ENCODE measurements at places on chromosomes 2 and 18.
A peak's percentile ranks its signal among the peaks of the same experiment; 100 is the strongest.

- no peak for DNase-seq
Observed at GRCh38 chr2:99198103-99198841, 17.3 kb downstream of the MRPL30 start.

DNA sequence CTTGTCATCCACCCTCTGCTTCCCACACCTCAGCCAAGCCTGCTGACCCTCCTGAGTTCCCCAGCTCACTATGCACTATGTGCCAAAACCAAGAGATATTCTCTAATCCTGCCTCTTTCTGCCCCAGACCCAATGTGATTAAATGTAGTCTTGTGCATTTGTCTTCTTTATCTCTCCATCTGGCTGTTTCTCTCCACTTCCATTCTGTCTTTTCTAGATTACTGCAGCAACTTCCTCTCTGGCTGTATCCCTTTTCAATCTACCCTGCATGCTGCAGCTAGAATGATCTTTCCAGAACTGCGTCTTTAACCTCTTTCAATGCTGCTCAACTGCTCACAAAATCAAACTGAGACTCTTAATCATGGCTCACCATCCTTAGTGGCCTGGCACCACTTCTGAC is 164.1 kb downstream of the GALNT14 start:
- DNase-seq: no peak

DNA sequence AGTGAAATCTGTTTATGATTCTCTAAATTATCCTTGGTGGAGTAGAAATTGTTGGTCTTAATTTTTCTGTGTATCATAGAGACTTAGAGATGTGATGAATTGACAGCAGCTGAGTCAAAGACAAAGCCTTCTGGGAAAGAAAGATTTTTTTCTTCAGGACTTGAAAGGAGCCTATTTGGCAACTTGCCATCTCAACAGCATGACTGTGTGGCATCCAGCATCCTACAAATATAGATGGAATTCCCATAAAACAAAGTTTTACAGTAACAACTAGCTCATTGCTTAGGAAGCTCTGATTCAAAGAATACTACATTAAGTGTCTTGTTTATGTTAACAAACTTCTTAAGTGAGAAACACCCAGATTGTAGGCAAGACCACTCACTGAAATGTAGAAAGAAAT is 79.2 kb upstream of the SETBP1 start:
- no peak for DNase-seq

DNA sequence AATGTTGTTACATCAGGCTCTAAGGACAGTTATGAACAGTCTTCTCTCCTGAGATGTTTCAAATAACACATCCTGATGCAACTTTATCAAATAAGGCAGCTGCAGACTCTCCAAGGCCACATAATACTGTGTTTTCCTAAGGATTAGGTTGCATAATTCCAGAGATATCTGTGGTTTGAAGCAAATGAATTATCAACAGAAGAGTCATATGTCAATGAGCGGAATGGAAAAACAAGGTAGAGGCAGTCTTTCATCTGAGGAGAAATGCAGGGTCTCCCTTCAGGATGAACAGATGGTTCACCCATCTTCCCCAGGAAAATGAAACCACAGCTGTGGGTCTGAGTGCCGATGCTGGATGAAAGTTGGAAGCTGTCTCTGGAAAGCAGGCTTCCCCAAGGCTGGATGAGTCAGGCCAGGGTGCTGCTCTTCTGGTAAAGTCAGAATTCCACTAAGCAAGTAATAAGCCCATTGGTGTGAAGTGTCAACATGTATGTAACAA is 22.2 kb downstream of the LYG1 start:
- DNase-seq: no peak

DNA sequence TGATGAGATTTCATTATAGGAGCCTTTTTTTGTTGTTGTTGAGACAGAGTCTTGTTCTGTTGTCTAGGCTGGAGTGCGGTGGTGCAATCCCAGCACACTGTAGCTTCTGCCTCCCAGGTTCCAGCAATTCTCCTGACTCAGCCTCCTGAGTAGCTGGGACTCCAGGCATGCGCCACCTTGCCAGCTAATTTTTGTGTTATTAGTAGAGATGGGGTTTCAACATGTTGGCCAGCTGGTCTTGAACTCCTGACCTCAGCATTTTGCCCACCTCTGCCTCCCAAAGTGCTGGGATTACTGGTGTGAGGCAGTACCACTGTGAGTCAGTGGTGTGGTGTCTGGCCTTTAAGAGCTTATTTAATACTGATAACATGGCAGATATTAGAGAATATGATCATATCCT is 60.1 kb downstream of the MOB4 start:
- DNase-seq: no peak

DNA sequence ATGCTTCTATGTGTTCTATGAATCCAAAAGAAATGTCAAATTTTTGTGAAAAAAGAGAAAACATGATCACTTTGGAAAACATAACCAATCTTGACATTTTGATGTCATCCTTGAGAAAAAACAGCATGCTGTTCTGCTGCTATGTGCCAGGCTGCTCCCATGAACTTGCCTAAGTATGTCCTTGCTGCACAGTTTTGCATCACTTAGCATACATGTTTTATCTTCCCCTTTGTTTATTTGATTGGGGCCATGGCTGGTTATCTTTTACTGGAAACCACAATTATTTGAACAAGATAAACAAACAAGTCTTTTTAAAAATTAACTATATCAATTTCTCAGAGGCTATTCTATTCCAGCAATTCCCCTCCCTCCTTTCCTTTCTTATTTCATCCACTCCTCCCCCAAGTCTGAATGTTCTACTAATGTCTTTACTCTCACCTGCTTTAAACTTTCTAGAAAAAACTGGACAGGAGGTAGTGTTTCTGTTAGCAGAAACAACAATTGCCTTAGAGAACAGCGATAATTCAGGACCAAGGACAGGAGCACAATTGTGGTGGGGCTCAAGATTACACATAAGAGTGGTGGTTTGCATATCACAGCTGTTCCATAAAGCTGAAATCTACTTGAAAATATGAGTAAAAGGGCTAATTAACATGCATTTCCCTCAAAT is 6.7 kb downstream of the AOX1 start:
- no peak for DNase-seq

GRCh38 chr2:148301362-148301761 is 280.5 kb downstream of the MBD5 start:
- DNase-seq: no peak

DNA sequence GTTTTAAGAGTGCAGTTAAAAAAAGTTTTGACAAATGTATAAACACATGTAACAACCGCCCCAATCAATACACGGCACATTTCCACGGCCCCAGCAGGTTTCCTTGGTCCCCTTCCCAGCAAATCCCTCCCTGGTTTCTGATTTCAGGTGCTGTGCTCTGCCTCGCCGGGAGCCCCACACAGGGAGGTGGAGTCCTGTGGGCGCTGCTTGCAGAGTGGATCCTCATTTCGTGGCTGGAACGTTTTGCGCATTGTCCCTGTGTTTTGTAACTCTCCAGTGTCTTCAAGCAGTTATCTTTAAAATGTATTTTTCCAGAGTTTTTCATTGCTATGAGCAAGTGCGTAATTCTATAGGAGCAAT is 124.8 kb downstream of the GALR1 start:
- DNase-seq: no peak

DNA sequence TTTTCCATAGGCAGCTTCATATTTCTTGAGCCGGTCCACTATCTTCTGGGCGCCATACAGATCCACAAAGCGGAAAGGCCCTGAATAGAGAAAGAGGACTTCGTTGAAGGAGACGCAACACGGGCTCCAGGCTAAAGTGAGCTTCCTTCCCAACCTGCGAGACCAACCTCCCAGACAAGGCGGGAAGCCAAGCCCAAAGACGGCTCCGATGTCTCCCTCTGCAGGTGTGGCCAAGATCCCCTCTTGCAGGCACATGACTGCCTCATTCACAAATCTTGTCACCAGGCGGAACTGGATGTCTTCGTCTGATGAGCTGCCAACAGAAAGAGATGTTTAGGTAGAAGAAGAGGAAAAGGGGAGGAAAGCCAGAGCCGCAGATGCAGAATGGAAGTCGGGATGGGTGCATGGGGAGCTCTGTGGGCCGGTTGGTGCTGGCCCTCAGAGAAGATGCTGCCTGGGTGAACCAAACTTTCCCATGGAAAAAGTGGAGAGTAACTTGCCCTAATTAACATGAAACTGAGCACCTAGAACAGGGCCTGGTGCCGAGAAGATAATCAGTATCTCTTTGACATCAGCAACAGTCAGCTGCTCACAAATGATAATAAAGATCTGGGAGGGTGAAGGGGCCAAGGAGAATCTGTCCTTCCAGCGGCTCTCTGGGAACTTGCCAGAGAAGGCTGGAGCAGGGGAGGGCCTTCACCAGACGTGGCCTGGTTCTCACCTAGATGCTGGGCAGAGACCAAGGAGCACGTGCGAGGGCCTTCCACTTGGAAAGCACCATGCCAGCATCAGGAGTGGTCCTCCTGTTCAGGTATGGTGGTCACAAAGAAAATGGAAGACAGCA is 18.6 kb downstream of the GAREM2 start:
- no peak for DNase-seq

DNA sequence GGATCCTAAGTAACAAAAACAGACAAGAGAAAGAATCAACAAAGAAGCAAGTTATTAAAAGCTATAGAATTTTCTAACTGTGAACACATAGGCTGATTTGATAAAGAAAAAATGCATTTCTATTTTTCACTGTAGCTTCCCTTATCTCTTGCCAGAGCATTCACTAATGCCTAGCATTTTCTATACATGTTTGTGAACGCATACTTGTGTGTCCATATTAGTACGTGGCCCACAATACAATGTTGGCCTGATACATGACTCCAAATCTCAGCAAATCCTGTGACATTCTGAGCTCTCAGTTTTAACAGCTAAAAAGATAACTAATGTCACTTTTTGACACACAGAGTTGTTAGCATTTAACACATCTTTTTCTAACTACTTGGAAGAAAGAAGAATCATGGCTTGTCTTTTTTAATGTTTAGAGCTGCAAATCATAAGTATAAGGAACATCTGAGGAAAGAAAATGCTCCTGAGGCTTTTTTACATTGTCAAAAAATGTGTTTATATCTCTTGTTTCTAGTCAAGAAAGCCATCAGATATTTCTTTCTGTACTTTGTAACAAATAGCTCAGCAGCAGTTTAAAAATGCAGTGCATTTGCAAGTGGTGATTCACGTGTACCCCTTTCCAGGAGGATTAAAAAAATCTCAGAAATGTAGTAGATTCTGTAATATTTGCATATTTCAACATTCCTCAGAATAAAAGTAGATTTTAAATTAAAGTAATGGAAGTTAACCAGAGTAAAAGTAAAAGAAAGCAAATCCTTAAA is 1646.8 kb upstream of the TMEFF2 start:
- no peak for DNase-seq

GRCh38 chr2:125227843-125228392 is 1202.8 kb downstream of the CNTNAP5 start:
- DNase-seq: no peak

GRCh38 chr2:5986801-5987787 is 294.9 kb downstream of the SOX11 start:
- DNase-seq: no peak

DNA sequence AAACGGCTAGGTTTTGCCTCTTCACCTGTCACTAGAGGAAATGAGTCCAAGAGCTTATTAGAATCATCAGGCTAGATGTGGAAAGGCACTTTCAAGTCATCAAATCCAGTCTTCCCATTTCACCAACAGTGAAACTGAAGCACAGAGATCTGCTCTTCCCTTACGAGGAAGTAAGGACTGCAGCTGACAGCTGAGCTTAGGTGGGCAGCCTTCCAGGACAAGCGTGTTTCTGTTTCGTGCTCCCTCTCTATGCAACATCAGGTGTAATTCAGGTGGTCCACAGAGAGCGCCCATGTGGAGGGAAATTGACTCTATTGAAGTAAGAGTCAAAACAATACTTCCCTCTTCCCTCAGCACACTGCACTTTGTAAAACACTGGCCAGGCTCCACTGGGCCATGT is 5.5 kb downstream of the CYRIA start:
- no peak for DNase-seq

DNA sequence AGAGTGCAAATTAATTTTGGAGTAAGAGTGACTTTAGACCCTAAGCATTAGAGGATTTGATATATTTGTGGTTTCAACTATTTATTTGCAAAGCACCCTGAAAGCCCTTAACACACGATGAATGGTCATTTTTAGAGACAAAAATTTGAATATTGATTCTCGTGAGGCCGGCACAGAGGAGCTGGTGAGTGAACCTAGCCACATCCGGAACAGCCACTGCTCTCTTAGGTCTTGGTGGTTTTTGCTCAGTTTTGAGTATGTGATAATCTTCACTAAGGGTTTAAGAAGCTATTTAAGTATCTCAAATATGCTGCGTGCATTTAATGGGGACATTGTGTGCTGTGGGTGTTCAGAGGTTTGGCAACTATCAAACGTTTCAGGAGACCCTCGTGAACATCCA is 204.8 kb downstream of the TSN start:
- DNase-seq: no peak

DNA sequence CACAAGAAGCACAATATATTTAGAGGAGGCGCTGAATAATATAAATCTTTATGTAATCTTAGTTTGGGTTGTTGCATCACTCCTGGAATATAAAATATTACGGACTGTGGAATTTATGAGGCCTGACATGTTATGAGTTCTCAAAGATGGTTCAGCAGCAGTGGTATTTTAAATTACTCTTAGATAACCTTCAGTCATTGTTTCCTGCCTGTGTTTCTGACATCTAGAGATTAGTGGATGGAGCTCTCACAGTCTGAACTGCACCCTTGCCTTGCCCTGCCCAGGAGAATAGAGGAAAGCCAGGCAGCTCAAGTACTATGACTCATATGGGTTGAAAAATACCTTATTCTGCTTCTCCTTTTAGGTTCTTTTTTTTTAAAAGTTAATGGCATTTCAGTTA is 70.0 kb downstream of the ACSL3 start:
- DNase-seq: no peak

- no peak for DNase-seq
Observed at GRCh38 chr18:26575865-26576217, 27.5 kb upstream of the KCTD1 start.

GRCh38 chr2:7673101-7673500 is 755.9 kb downstream of the RNF144A start:
- no peak for DNase-seq

GRCh38 chr2:23624378-23624777 is 239.4 kb downstream of the KLHL29 start:
- no peak for DNase-seq

GRCh38 chr2:19554520-19554919 is 196.1 kb upstream of the OSR1 start:
- no peak for DNase-seq

- no peak for DNase-seq
Observed at GRCh38 chr2:27025861-27026851, 6.6 kb upstream of the TMEM214 start.

- DNase-seq: no peak
Observed at GRCh38 chr18:68438983-68439382, 275.9 kb downstream of the TMX3 start.

- DNase-seq: peak; percentile 1
Observed at GRCh38 chr18:72542984-72543356, 1.2 kb downstream of the CBLN2 start.
